CD4-positive, alpha-beta T cell treated with Interleukin-21 for 1 hour (primary cell): ENCODE measurements at places on chromosomes 6 and 20.
A peak's percentile ranks its signal among the peaks of the same experiment; 100 is the strongest.

DNA sequence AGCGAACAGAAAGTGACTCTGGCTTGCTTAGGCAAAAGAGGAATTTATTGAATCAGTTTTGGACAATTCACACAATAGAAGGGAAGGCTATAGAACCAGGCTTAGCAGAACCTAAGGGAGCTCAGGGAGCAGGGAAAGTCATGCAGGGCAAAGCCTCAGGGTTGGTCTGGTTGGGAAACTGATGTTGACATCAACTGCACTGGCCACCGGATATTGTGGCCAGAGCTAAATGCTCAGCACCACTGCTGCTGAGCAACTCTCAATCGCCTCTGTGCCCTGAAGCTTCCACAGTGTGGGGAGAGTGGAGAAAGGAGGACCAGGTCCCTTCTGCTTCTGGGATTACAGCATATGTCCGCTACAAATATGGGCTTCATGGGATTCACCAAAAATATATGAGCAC lies 93.3 kb upstream of the GCM1 start:
- DNase-seq = no peak

GRCh38 chr6:118743746-118744145 lies 92.4 kb upstream of the CEP85L start:
- DNase-seq = no peak

DNA sequence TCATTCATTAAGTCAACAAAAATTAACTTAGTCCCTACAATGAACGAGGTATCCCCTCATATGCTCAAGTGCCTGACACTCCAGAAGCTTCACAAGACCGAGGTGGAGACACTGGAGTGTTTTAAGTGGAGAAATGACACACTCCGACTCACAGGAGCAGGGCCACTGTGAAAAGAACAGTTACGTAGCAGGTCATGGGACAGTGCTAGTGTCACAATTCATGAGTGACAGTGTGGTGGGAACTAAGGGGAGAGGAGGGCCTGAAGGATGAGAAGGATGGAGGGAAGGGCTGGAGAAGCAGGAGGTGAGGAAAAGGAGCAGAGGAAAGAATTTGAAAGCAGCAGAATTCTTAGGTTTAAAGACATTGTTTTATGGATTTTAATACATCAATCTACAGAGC lies 1.3 kb upstream of the HLA-A start:
- no peak for DNase-seq

DNA sequence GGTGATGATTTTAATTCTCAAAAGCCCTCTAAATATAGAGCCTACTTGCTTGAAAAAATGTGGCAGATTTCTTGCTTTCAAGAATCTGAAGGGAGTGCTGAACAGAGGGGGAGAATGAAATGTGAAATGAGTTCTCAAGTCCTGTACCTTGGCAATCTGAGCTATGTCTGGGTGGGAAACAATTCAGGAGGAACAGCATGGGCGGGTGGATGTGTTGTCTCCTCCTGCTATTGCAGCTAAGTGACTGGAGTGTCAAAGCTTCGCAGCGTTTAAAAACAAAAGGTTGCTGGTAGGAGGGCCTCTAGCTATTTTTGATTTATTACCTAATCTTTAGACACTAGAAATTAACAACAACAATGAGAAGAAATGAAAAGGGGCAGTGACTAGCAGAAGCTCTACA lies 102.5 kb upstream of the ARG1 start:
- DNase-seq = no peak

GRCh38 chr6:32154514-32155161 lies 697 bp downstream of the PPT2 start:
- DNase-seq = peak; percentile 79
